ENCODE measurements at places on chromosomes 4 and X.

GRCh38 chrX:9794495-9794894 lies 8.3 kb downstream of the SHROOM2 start:
- no peak for DNase-seq

DNA sequence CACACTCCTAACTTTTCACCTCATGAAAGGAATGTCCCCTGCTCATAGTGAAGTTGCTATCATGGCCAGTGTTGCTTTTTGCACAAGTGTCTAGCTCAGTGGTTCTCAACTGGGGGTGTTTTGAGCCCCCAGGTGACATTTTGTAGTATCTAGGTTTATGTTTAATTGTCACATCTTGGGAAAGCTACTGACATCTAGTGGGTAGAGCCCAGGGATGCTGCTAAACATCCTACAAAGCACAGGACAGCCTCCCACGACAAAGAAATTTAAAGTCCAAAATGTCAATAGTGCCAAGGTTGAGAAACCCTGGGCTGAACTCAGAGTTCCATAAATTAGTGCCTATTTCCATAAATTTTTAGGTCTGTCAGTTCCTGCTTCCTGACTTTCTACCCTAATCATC lies 70.7 kb upstream of the HCCS start:
- no peak for DNase-seq

DNA sequence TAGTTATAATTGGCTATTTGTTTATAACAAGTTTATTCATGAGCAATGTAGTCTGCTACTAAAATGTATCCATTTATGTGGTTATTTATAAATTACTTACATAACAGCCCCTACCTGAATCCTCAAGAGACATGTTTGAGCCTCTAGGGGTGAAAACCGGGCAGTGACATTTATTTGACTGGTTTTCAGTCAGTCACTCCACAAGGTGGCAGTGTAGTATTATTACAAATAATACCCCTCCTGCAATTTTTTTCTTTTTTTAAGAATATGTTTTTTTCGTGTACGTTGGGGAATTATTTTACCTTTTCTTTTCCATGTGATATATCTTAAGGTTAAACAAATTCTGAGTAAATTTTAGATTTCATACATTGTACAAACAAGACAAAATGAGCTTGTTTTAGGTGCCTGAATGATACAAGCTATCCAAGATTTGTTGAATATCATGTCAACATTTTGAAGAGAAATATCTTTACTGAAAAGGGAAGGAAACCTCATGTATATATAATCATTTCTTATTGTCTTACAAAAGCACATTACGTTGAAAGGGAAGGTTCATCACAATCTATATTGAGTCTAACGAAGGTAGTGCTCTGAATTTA lies 598.7 kb upstream of the TECRL start:
- no peak for DNase-seq

DNA sequence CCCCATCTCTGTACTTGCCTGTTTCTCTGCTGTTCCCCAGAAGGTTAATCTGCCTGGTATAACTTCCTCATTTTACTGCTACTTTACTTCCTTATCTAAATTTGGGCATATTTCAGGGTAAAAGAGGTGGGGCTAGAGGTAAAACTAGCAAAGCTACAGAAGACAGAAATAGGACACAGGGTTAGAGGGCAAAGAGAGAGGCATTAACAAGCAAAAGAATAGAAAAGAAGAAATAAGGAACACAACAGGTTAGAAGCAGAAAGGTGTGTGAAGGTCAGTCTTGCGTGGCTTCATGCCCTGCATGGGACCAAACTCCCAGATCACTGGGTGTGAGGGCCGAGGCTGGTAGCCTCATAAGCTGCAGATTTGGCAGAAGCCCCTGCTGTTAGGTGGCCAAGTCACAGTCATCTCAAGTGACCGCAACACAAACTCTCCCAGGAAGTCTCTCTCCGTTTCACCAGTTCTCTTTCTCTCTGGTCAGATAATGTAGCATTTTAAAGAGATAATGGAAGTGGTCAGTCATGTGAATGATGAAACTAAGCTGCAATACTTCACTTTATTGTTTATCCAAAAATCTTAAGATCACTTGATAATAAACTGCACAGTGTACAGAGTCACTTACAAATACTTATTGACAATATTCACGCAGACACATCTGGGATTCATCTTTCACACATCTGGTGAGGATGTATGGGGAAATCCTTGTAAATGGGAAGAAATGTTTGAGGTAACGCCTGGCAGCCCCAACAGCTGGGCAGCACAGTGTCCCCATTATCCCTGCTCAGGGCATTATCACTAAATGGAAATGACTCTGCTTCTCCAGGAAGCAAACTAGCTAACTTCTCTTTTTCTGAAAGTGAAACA lies 16.4 kb downstream of the TMEM154 start:
- DNase-seq: no peak

DNA sequence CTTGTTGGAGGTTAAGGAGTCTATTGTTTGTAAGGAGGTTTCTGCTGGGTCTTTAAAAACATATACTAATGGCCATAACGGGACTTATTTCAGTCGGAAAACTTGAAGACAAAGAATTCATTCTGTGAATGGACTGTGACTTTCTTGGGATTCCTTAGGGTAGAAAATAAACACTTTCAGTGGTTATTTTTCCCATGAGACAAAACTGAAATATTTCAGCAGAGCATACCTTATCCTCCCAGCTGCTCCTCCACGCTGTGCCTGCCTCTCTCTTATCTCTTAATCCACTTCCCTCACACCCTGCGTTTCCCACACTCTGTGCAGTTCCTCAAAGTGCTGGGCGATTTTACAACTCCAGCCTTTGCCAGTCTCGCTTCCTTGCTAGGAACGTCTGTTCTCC lies 47.1 kb upstream of the SORBS2 start:
- DNase-seq: no peak

GRCh38 chr4:110106931-110107296 lies 91.5 kb downstream of the ELOVL6 start:
- no peak for DNase-seq

DNA sequence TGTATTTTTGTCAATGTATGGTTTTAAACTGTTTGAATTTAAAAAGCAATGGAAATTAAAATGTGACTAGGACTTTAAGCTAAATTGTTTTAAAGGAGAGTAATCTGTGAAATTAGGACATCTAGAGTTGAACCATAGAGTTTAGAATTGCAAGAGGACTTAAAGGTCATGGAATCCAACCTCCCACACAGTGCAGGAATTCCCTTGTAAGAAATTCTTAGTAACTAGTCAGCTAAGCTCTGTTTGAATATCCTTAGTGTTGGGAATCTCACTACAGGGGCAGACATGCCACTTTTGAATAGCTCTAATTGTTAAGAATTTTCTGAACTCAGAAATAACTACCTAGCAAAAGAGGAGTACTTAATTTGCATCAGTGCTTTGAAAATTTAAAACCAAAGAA lies 292.9 kb downstream of the IL1RAPL1 start:
- DNase-seq: no peak

GRCh38 chr4:152957437-152958171 lies 21.5 kb downstream of the FHDC1 start:
- no peak for DNase-seq

GRCh38 chr4:138190452-138190858 lies 51.7 kb downstream of the SLC7A11 start:
- no peak for DNase-seq

DNA sequence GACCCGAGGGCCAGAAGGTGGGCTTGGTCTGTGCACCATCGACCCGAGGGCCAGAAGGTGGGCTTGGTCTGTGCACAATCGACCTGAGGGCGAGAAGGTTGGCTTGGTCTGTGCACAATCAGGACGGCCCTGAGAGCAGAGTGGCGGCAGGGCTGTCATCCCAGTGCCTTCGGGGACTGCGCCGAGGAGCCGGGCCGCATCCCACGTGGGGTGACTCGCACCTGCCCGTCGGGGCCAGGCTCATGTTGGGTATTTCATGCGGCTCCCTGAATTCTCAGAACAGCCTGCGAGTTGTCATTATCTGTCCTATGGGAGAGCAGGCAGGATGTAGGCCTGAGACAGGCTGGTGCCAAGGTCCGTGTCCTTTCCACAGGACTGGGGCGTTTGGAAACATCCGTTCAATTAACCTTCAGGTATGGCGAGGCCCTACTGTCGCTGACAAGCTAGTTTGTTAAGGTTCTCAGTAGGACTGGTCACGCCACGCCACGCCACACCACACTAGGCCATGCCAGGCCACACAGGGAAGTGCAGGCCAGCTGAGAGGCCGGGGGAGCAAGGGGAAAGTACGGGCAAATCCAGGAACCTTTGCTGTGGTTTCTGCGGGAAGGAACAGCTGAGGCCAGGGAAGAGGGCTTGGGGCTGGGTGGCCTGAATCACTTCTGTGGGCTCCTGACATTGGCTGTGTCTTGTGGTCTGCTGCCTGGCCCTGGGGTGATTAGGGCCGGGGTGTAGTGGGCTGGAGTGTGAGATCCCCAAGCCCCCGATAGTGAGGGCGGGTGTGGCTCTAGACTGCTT lies 182.9 kb downstream of the AFAP1 start:
- no peak for DNase-seq

DNA sequence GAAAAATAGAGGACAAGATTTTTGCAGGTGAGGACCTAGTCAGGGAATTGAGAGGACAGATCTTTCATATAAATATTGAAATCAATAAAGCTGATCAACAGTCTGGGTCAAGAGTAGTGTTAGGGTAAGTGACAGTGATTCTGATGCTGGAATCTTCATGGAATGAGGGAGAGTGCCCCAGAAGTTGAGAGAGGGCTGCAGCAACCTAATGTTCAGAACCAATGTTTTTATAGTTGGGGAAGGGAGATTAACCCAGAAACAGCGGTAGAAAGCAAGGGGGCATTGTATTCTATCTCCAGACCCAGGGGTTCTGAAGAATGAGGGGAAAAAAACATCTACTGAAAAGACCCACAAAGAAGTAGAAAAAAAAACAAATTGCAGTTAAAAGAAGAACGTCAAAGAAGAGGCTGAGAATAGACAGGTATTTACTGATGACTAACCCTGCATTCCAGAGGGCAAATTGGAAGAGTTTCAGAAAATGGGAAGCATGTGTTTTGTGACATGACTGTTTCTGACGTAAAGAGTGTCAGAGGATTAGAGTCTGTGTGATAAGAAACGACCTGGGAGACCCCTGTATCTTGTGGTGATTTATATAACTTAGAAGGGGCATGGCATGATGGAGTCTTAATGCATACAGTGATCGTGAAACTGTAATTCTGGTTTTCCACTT lies 819.6 kb upstream of the EPHA5 start:
- no peak for DNase-seq

GRCh38 chr4:41178372-41179370 lies 35.7 kb downstream of the APBB2 start:
- no peak for DNase-seq

- DNase-seq: peak; percentile 9
Measured at GRCh38 chr4:87633243-87633642, 16.8 kb upstream of the DMP1 start.

DNA sequence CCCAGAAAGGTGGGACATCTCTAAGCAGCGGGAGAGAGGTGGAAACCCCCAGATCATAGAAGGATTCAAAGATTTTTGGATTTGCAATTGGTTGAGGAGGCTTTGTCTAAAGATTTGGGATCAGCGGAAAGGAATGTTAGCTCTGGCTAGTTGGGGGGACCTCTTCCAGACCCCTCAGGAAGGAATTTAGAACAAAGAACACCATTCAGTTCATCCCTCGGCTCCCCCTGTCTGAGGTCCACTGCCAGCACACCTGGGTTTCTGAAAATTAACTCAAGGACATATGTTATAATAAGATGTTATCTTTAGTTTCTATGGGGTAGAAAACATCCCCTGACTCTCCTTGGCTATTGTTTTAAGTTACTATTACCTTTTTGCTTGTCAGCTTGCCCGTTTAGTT lies 163.6 kb downstream of the CEP135 start:
- DNase-seq: no peak

- DNase-seq: no peak
Measured at GRCh38 chr4:173442223-173442932, 43.5 kb upstream of the SCRG1 start.

DNA sequence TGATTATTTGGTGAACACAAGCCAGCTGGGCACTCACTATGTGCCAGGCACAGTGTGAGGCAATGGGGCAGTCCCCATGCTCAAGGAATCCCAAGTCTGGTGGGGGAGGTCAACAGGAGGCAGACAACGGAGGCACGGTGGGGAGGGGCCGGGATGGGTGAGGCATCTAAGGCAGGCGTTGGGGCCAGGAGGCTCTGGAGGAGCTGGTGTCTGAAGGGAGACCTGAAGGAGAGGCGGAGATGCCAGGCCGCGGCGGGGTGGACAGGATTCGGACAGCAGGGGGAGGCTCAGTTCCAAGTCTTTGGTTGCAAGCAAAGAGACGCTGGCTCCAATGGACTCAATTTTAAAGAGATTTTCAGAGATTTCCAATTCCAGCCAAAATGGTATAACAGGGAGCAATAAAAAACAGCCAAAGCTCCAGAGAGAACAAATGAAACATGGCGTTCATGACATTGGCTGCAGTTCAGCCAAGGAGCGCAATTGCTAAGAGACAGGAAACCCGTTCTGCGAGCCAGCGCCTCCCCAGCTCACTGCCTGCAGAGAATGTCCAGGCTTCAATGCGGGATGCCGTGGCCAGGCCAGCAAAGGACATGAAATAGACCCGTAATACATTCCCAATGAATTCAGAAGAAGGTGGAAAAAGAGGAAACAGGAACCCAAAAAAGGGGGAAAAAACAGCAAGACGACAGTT lies 105.2 kb upstream of the LRPAP1 start:
- DNase-seq: no peak

DNA sequence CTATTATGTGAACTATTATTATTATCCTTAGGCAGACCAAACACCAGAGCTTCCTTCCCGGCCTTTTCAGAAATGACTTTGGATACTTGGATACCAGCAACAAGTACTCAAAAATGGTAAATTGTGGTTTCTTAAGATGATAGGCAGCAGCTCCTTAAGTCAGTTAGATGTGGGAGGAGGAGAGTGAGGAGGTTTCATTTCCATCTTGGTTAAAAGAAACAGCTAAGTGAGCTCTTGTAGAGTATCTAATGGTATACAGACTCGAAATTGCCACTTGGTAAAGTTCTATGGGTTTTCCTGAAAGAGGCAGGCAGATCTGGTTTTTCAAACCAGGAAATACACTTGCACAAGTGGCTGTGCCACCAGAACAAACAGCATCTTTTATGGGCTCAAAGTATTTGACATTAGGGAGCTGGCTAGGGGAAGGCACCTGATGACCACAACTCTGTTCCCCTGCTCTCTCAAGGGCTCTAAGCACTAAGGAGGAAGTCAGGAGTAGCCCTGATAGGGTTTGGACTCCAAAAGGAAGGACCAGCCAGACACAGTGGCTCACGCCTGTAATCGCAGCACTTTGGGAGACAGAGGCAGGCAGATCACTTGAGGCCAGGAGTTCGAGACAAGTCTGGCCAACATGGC lies 130.9 kb downstream of the TMEM164 start:
- DNase-seq: no peak

GRCh38 chr4:143763587-143763986 lies 63.1 kb upstream of the FREM3 start:
- no peak for DNase-seq

DNA sequence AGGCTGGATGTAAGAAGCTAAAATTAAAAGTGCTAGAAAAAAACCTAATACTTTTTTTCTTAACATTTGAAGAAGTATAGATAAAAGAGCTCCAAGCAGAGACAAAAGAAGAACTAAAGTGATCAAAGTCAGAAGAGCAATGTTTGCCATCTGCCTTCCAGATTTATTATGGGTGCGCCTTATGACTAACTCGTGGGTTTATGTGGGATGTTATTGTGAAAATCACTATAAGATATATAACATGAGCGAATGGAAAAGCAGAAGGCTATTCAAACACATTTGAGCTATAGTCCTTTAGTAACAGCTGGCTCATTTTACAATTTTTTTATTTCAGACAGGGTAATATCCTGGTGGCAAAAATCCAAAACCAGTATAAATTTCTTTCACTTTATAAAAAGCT lies 1040.7 kb downstream of the RAPGEF2 start:
- DNase-seq: no peak

Data from NCI-H1105 (cell line).